ENCODE measurements at places on chromosomes 7 and 10.

GRCh38 chr7:15068324-15068723 lies 165.8 kb upstream of the DGKB start:
- no peak for DNase-seq

DNA sequence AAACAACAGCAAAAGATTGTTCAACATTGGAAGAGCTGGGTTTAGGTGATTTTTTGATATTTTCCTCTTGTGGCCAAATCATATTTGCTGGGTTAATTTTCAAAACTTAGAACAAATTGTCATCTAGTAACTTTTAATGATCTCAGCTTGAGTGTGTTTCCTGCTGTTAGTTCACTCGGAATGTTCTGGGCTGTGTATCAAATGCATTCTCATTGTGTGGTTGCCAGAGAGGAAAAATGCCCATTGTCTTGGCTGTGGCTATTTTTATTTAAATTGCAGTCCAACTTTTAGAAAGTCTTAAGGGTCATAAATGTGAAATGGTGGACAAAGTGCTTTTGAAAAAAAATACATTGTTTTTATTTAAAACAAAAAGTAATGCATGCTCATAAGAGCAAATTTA lies 542.0 kb downstream of the TNS3 start:
- DNase-seq = no peak

DNA sequence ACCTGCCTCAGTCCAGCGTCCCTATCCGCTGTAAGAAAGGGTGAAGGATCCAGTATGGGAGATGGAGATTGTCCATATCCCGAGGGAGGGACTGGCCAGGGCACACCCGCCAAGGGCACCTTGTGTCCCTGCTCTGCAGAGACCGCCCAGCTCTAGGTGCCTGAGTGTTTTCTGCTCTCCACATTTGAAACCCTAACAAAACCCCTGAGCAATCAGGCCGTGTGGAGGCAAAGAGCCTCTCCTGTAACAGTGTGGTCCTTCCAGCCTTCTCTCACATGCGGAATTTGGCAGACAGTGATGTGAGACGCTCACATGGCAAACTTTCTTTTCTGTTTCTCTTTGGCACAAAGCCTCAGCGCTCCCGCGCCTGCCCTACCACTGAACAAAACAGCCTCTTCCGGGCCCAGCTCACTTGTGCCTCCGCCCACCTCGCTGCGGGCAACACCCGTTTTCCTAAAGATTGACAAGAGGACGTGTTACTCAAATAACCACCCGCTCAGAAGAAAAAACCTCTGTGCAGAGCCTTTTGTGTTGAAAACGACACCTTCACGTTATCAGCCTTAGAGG lies 514.8 kb downstream of the DNAJB6 start:
- peak; percentile 31 for DNase-seq

DNA sequence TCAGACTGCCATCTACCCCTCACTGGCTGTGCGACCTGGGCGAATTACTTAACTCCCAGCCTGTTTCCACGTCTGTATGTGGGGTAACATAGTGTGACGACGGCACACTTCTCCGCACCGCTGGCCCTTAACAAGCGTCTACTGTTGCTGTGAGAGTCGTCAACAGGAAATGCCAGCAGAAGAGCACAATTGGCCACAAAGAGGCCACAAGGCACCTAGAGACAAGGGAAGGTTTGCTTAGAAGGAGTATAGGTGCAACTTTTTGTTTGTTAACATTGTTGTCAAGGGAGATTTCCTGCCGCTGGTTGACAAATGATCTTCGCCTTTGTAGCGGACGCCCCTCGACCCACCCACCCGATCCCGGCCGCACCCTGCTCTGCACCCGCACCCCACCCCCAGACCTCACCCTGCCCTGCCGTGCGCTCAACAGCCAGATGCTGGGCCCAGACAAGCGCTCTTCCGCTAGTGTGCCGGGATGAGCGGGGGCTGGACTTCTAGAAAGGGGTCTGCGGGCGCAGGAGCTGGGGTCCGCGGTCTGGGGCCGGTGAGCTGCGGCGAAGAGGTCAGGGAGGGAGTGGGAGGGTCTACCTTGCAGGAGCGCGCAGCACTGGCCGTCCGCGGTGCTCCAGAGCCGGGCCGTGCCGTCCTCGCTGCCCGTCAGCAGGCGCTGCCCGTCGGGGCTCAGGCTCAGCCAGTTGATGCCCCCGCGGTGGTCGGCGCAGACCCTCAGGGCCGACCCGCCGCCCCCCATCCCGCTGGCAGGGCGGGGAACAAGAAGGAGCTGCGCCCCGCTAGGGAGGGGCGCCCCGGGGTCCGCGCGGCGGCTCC lies 785 bp downstream of the WDR86 start:
- DNase-seq = peak; percentile 40

GRCh38 chr7:41699516-41699915 lies 3.4 kb downstream of the INHBA start:
- DNase-seq = no peak

GRCh38 chr10:105733924-105734323 lies 1092.8 kb downstream of the SORCS3 start:
- no peak for DNase-seq

DNA sequence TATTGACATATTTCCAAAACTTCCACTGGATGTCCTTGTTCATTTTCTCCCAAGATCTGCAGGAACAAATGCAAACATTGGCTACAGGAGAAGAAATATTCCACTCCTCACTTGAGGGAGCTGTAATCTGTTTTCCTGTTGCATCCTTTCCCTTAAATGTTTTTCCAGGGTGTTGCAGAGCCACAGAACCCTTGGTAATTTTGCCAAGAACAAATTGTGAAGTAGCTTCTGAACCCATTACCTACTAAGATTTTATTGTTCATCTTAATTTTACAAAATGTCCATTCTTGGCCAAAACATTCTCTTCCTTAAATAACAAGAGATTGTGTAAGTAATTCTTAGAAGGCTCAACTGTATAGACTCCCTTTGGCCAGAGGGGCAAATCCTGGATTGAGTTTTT lies 177.0 kb downstream of the GNAT3 start:
- DNase-seq = no peak

DNA sequence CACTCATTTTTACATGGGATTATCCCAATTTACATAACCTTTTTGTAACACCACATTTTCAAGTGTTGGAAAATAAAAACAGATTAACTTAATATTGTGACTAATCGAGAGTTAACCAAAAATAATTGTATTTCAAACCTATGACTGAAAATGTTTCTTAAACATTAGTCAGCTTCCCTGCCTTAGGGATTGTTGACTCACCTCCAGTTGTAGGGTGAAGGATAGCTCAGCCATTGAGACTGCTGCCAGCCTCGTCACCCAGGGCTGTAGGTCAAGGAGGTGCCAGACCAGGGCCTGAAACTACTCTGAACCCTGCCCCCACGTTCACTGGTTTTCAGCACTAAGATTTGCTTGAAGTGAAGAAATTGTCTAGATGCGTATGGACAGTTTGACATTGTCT lies 351.2 kb downstream of the GFRA1 start:
- DNase-seq = no peak

DNA sequence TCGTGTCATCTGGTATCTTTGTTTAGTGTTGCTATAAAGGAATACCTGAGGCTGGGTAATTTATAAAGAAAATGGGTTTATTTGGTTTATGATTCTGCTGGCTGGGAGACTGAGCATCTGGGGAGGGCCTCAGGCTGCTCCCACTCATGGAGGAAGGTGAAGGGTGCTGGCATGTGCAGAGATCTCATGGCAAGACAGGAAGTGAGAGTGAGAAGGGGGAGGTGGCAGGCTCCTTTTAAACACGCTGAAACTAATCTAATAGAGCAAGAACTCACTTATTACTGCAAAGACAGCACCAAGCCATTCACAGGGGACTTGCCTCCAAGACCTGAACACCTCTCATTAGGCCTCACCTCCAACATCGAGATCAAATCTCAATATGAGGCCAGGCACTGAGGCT lies 11.3 kb downstream of the OIT3 start:
- DNase-seq = no peak

DNA sequence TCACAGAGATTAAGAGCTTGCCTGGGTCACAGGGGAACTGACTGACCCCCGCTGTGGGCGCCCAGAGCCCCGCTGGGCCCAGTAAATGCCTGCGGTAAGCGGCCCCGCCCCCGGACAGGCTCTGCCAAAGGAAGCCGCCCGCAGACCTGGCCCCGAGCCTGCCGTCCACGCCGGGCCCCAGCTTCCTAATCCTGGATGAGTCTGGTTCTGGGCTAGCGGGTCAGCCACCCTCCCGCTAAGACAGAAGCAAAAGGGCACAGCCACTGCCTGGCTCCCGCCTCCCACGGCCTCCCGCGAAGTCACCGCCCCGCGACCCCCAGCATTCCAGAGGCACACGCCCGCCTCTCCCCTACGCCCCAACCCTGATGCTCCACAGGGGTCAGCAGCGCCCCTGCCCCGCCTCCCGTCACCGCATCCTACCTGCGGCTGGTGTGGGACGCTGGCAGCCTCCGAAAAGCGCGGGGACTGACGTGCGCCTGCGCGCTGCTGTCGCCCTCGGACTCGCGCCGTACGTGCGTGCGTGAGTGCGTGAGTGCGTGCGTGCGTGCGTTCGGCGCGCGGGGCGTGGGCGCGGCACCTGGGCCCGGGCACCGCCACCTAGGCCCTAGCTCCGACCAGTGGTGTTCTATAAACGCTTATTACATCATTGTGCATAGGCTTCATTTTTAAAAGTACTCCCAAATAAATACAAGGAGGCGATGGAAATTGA lies at the start of gene FIGNL1:
TSS of gene FIGNL1 (minus strand) at position 470 of the 709 bp plus-strand sequence. CDS start 3,063 bp downstream, outside the sequence.
- DNase-seq = peak; percentile 35

- DNase-seq = no peak
These were observed 15.5 kb upstream of the TRIL start for GRCh38 chr7:28973591-28973990.

DNA sequence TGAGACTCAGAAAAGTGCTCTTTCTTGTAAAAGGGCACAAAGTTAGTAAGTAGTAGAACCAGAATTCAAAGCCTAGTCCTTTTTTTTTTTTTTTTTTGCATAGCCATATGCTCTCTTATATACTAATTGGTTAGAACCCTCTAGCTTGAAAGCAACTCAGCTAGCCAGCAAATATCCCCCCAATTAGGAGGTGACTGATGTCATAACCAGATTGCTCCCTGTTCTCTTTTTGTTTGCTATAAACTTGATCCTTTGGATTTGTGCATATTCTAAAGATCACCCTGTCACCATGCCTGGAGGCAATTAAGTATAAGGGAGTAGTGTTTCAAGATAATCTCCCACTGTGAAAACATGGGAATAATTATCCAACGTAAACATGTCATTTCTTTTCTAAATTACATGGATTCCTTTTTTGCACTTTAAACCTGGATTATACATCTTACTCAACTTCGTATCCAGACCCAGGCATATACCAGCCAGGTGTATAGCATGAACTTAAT lies 963.4 kb downstream of the CNTNAP2 start:
- DNase-seq = no peak

GRCh38 chr7:106127984-106128780 lies 16.1 kb upstream of the SYPL1 start:
- no peak for DNase-seq

- no peak for DNase-seq
These were observed 885 bp upstream of the MET start for GRCh38 chr7:116671111-116671510.

DNA sequence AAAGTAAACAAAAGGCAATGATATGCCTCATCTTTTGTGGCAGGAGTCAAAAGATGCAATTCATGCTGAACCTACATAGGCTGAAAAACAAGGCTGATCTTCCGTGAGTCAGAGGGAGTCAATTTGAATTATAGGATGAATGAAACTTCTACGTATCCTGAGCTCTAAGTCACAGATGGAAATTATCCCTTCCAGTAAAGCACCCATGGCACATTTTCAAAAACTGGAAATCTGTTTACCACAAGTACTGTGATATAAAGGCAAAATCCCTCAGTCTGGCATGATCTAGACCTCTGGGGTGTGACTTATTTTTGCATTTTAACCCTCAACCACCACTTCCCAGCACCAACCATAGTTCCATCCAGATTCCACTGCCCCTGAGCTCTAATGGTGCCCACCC lies 69.6 kb downstream of the NRG3 start:
- DNase-seq = no peak

Measured in NCI-H526 (cell line).